ENCODE measurements at places on chromosomes 1 and 21.
A peak's percentile ranks its signal among the peaks of the same experiment; 100 is the strongest.

DNA sequence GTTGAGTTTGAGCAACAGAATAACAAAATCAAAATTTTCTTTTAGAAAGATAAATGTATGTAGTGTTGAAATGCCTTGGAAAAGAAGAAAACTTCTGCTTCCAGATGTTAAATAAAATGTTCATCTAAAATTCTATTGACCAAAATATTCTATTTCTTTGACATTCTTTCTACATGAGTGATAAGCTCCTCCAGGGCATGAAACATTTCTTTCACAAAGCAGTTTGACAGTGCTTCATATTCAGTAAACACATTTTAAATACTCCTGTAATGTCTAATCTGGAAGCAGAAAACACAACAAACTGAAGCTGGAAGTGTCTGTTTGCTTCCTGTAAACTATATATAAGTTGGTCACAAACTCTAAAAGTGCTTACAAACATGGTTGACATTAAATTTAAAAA lies 61.5 kb downstream of the RGS21 start:
- no peak for DNase-seq

- DNase-seq: no peak
Observed at GRCh38 chr1:4177425-4178150, 277.5 kb upstream of the C1orf174 start.

- no peak for DNase-seq
Observed at GRCh38 chr1:9004031-9004699, 22.1 kb downstream of the SLC2A7 start.

GRCh38 chr1:235939480-235939775 lies 72.7 kb upstream of the LYST start:
- no peak for DNase-seq

GRCh38 chr1:228082918-228083870 lies 686 bp downstream of the ARF1 start:
- DNase-seq: no peak

DNA sequence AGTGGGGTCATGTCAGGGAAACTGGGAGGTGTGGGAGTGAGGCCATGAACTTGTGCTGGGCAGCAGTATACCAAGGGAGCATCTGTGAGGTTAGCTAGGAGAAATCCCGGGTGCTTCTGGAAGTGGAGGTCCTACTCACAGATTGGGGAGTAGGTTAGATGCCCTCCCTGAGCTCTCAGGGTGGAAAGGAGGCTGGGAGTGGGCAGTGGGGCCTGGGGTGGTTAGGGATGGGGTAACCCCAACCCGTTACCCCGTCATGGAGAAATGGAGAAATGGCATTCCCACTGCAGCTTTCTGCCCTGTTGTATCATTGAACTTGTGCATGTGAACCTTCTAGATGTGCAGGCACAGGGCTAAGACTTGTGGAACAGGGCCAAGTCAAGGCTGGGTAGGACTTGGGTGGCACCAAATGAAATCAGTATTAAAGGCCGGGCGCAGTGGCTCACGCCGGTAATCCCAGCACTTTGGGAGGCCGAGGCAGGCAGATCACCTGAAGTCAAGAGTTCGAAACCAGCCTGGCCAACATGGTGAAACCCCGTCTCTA lies 27.2 kb downstream of the EXOC8 start:
- DNase-seq: no peak

DNA sequence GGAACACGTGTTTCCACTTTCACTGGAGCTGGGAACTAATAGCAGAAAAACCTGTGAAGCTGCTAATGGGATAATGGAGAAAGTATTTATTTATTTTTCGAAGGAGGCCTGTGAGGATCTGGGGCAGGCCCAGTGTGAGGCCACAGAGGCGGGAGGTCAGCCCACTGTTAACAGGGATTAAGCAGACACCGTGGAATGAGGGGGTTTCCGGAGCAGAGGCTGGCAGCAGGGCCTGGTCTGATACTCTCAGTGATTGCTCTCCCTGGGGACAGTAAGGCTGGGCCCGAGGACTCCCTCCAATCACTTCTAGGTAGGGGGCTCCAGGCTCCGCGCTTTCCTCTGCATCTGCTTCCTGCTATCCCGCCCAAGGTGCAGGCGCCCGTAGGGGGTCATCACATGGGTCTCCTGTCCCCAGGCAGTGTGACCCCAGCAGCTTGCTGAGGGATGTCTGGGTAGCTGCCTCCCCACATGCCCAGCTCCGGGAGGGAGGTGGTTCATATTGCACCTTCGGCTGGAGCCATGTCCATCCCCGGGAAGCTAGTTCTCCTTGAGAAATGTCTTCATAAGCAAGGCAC lies 28.8 kb upstream of the CDCA8 start:
- no peak for DNase-seq

DNA sequence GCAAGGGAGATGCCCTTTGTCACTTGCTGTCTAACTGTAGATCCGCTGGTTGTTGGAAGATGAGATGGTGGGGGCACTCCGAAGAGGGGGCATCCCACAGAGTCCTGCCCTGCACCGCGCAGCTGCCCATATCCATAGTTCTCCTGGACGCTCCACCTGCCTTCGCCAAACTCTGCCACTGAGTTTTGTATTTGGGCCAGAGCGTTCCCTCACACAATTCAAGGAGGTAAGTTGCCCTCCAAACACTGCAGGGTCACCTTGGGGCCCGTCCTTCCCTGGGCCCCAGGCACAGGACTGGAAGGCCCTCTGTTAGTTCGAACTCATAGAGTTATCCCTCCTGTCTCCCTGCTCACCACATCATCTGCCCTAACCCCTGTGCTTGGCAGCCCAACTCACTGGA lies 22.1 kb downstream of the HYI start:
- DNase-seq: no peak

DNA sequence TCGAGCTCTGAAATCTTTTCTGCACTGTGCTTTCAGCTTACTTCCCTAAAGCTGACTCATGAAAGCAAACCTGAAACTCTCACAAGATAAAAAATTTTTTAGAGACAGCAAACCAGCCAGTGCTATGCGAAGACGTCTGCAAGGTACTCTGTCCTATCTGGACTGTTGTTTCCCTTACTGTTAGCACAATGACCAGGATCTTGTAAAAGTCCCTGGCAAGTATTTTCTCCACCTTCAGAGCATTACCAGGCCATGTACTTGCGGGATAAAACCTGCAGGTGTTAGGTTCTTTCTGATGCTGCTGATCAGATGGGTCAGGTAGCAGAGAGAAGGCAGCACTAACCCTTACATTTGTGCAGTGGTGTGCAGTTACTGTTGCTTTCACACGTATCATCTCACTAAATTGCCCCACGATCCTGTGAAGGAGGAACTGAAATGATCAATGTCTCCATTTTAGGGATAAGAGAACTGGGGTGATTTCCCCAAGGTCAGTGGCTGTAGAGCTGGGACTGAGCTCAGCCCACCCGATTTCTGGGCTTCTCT lies 56.6 kb downstream of the PLXNA2 start:
- no peak for DNase-seq

DNA sequence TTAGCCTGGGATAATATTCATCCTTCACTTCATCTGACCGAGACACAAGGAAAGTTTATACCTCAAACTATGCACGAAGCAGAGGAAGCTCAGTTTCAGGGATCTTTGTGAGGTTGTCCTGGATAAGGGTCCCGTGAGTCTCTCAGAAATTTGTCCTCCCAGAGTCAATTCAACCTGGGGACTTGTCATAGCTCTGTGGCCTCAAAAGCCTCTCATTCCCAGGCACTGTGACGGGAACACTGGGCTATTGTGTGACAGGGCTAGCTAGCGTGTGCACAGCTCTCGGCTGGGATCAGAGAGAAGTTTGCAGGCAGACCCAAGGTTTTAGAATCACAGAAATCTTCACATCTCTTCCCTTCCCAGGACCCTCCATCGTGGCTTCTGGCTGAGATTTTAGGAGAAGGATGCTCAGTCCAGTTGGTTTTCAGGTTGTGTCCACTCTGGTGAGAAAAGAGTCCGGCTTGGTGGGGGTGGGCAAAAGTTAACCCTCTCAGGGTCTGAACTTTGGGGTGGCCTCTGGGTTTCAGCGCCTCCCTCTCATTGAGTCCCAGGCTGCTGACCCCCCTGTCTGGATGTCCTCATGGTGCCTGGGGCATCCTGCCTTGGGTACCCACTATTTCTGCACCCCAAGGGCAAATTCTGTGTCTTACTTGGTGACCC lies 20.4 kb upstream of the LBR start:
- DNase-seq: peak; percentile 52

GRCh38 chr21:39645331-39645730 lies 32.6 kb downstream of the B3GALT5 start:
- DNase-seq: peak; percentile 21

DNA sequence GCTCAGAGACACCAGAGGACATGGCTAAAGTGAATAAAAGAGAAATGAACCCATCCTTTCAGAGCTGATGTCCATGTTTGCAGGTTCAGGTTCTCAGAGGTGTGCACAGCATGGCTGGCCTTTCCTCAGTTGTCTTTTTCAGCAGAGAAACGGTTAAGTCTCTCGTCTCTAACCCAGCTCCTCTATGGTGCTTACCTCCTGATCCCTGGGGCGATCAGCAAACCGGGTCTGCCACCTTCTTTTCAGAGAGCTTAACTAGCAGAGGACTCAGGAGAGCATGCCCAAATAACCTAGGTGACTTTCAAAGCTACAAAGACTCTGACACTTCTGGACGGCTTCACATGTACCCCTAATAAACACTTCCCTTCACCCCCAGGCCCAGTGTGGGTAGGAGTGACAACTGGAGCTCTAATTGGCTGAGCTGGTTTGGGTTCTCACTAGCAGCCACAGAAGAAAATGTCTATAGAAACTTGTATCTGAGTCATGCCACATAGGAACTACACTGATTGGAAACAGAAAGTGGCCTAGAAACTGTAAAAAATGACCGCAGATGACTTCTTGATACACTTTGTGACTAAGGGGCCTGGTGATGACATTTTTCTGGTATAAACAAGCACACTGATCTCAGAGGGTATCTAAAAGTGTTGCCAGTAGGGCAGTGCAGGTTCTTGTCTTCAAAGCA lies at the start of gene AIM2:
Gene AIM2 (minus strand): TSS at position 329 of the 682 bp plus-strand sequence. CDS start 3,267 bp downstream, outside the sequence.
- no peak for DNase-seq

DNA sequence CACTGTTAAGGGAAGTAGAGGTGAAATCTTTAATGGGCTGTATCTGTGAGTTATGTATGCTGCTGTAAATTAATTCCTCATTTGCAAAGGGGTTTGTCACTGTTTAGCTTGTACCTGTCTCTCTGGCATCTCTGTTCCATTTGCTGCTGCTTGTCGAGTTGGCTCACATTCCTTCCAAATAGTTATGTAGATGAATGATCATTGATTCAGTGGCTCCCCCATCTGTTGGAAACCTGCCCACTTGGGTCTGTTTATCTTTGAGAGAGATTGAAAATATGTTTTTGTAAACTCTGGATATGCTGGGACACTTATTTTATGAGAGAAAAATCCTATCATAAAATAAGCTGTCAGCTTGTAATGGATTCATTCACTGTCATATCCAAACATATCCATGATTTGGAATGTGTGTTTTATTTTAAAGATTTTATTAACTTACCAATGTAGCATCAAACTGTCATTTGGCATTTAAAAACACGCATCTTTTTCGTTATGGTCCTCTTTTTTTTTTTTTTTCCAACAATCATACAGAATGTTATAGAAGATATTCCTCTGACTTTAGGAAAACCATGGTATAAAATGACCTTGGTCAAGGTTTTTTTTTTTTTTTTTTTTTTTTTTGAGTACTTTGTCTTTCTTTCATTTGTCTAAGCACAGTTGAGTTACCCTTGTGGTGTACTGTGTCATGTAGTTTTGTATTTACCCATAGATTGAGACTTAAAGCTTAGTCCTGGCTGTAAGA lies 3.5 kb downstream of the RYR2 start:
- DNase-seq: no peak

DNA sequence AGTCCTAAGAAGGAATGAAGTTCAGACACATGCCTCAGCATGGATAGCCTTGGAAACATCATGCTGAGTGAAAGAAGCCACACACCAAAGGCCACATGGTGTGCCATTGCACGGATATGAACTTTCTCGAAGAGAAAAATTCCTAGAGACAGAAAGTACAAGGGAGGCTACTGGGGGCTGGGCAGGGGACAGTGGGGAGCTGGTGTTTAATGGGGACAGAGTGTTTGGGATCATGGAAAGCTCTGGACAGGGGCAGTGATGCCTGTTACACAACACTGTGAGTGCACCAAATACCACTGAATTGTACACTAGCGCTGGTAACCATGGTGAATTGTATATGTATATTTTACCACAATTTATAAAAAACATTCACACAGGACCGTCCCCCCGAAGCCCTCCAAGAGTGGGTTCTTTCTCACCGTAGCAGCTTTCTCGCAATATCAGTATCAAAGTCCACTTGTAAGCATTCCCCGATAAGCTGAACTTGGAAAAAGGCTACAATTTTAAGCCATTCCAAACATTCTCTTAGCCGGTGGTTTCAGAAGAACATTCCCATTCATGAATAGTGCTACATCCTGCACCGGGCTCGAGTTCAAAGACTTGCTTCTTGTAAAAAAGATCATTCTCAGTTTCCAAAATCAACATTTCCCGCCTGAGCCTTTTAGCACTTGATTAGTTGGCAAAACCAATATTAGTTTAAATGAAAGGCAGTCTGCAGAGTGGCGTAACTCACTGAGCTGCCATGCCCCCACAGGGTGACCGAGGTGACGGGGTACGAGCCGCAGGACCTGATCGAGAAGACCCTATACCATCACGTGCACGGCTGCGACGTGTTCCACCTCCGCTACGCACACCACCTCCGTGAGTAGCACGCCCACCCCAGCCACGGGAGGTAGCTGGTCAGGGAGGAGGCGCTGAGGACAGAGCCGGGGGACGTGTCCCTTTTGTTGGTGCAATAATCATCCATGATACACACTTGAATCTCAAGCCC lies 31.7 kb downstream of the SIM2 start:
- DNase-seq: no peak

- DNase-seq: no peak
Observed at GRCh38 chr1:40856656-40857302, 5.4 kb downstream of the CITED4 start.

DNA sequence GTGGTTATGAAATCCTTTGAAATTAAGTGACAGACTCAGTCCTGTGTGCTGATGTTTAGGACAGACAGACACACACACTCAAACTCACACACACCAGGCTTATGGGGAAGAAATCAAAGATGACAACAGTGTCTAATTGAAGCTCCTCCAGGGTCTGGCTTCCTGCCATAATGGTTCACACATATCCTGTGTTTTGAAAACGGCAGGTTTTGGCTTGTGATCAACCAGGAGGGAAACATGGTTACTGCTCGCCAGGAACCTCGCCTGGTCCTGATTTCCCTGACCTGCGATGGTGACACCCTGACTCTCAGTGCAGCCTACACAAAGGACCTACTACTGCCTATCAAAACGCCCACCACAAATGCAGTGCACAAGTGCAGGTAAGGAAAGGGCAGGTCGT lies 4.6 kb downstream of the MTARC1 start:
- DNase-seq: no peak

DNA sequence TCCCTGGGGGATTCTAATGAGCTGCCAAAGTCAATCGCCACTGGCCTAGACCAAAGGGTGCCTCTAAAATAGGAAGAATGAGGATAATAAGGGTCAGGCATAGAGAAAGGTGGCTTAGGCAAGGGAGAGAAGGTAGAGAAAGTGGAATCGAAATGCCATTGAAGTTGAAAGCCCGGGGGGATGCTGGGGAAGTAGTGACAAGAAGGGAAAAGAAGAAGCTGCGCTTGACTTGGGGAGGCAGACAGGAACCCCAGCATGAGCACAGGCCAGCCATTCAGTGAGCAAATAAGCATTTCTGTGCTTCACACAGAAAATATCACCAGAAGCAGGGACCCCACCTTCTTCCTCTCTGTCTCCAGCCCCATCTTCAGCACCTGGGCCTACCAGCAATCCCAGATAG lies 1.5 kb downstream of the CD2 start:
- no peak for DNase-seq

- DNase-seq: no peak
Observed at GRCh38 chr1:245461681-245462080, 306.9 kb downstream of the KIF26B start.
